ENCODE measurements at places on chromosomes 5 and 9.
A peak's percentile ranks its signal among the peaks of the same experiment; 100 is the strongest.

GRCh38 chr5:25029004-25029403 lies 384.2 kb upstream of the CDH10 start:
- DNase-seq: peak; percentile 25

GRCh38 chr5:6754766-6755165 lies 41.5 kb downstream of the TENT4A start:
- DNase-seq: no peak

- DNase-seq: no peak
These were observed 9.8 kb downstream of the GTF3C4 start for GRCh38 chr9:132679946-132680625.

- no peak for DNase-seq
These were observed 25.0 kb downstream of the STOM start for GRCh38 chr9:121345070-121345469.

- no peak for DNase-seq
These were observed 15.7 kb downstream of the USP20 start for GRCh38 chr9:129850821-129851550.

DNA sequence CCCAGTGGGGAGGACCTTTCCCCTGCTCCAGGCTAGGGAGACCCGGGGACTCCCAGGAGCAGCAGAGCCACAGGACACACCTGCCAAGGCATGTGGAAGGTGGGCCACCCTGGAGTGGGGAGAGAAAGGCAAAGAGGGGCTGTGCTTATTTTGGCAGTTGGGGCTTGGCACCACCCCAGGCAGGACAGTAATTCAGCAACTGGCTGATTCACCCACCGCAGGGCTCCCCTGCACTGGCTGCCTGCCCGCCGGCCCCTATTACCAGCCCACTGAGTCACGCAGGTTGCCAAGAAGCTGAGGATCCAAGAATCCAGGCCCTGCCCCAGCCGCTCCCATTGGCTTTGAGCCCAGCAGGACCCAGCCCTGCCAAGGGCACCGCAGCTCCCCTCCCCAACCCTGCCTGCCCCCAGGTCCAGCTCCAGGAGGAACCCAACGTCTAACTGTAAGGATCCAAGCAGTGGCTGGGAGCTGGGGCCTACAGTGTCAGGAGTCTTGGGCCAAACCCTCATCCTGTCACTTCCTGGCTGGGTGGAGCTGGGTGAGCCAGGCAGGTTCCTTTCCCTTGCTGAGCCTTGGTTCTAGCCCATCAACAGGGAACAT lies 14.2 kb upstream of the RALGDS start:
- DNase-seq: no peak

DNA sequence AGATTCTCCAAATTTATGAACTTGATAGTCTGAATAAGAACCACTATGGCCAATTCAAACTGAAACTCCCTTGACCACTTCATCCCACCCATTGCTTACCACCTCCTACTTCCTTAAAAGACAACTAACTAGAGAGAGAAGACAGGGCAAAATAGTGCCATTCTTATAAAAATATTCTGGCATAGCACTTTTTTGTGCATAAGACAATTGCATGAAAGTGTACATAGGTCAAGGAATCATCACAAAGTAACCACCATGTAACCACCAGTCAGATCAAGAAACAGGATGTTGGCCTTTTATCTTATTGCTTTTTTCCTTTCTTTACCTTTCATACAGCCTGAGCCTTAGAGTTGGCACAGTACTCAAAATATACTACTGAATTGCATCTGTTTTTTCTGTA lies 8.1 kb upstream of the ARSB start:
- no peak for DNase-seq

DNA sequence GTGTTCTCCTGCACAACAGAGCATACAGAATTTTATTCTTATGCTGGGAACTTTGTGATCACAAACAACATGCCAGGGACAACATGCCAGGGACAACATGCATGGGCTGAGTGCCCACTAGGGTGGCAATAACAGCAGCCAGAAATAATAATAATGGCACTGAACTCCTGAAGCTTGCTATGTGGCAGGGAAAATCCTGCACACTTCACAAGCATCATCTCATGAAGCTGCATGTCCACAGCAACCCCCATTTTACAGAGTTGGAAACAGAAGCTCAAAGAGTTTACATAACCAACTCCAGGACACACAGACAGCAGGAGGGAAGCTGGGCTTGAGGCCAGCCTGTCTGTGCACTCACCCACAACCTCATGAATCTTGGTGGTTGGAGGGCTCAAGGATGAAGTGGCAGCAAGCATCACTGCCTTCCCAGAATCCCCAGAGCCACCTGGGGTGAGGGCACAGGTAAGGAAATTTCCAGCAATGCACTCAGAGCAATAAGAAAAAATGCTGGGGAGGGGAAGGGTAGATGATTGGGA lies 111.4 kb downstream of the GABBR2 start:
- no peak for DNase-seq

GRCh38 chr5:42919600-42919999 lies 107.9 kb upstream of the SELENOP start:
- DNase-seq: no peak

DNA sequence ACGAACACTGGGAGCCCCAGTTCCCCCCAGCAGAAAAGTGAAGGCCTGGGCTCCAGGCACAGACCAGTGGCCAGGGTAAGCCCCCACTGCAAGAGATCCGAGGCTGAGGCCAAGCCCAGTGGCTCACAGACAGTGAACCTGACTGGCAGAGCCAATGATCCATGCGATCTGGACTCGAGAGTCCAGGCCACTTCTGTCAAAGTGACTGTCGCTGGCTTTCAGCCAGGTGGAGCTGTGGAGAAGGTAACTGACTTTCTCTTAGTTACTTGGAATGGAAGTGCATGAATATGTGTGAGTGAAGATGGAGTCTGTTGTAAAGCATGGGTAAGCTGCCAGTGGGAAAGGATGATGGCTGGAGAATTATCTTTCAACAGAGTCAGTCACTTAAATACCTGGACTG lies 99.7 kb downstream of the GOLPH3 start:
- no peak for DNase-seq

GRCh38 chr5:17269201-17269600 lies 51.8 kb downstream of the BASP1 start:
- DNase-seq: no peak

- no peak for DNase-seq
These were observed 281.3 kb downstream of the ARHGAP26 start for GRCh38 chr5:143051244-143052058.

GRCh38 chr9:4145482-4145881 lies 154.4 kb downstream of the GLIS3 start:
- DNase-seq: no peak

GRCh38 chr9:93059715-93060578 lies 1.4 kb downstream of the SUSD3 start:
- DNase-seq: no peak
